ENCODE measurements at places on chromosomes 5 and 9.
A peak's percentile ranks its signal among the peaks of the same experiment; 100 is the strongest.

- DNase-seq: no peak
Measured at GRCh38 chr5:157816682-157817386, 42.1 kb downstream of the CLINT1 start.

DNA sequence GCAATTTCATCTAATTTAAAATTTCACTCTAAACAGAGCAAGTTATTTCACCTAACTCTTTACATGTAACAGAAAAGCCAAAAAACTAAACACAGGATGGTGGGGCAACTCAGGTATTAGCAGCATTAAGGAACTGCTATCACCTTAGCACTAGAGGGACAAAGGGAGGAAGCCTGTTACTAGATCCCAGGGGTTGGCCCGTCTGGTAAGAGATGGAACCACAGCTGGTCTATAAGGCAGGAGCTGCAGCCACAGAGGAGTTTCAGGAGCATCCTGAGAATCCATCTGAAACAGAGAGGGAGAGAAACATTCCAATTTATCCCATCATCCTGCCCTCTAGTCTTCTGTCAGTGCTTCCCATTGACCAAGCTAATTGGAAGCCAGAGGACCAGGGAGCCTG, 300.3 kb downstream of the MRPS30 start:
- DNase-seq: no peak

DNA sequence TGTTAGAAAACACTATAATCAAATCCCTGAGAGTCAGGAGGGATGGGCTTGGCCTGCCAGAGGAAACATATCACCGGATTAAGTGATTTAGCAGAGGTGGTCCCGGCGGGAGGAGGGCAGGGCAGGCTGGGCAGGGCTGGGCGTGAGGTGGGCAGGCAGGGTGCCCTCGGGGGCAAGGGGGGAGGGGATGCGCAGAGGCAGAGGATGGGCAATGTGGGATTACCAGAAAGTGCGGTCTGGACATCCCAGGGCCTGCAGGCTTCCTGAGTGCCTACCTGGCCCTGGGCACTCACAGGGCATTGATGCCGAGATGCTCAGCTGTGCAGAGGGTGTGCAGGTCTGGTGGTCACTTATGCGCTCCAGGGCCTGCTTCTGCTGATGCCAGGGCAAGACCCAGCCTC, 115.2 kb downstream of the ADAMTS2 start:
- no peak for DNase-seq

GRCh38 chr5:119396030-119396664, 40.3 kb downstream of the TNFAIP8 start:
- DNase-seq: no peak

GRCh38 chr9:16744394-16744793, 126.1 kb downstream of the BNC2 start:
- no peak for DNase-seq

DNA sequence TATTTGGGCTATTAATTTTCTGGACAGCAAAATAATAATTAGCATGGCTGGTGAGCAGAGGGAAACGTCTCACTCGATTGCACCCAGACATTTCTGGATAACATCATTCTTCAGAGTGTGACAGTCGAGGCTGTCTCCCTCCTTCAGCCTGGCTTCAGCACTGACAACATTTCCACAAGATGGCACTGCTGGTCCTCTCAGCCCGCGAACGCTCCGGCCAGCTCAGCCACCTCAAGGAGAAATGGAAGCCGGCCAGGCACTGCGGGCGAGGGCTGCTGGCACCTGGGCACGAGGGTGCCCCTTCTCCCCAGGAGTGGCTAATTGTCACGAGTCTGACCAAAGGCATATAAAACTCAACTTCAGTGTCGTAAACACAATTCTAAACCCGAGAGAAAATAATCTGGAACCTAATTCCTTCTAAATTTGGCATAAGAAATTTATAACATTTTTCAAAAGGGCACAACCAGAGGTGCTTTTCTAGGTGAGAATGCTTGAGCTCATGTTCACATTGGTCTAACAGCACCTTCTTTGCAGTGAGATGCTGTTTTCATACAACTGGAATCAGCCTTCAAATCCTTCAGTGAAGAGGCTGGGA, 65.9 kb downstream of the DAP start:
- peak; percentile 51 for DNase-seq

DNA sequence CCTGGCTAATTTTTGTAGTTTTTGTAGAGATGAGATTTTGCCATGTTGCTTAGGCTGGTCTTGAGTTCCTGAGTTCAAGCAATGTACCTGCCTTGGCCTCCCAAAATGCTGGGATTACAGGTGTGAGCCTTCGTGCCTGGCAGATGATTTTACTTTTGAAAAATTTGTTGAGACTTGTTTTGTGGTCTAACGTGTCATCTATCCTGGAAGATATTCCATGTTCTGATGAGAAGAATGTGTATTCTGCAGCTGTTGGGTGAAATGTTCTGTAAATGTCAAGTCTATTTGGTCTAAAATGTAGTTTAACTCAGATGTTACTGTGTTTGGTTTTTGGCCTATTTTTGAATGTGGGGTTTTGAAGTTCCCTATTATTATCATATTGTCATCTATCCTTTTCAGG, 145.6 kb downstream of the XRCC4 start:
- no peak for DNase-seq

DNA sequence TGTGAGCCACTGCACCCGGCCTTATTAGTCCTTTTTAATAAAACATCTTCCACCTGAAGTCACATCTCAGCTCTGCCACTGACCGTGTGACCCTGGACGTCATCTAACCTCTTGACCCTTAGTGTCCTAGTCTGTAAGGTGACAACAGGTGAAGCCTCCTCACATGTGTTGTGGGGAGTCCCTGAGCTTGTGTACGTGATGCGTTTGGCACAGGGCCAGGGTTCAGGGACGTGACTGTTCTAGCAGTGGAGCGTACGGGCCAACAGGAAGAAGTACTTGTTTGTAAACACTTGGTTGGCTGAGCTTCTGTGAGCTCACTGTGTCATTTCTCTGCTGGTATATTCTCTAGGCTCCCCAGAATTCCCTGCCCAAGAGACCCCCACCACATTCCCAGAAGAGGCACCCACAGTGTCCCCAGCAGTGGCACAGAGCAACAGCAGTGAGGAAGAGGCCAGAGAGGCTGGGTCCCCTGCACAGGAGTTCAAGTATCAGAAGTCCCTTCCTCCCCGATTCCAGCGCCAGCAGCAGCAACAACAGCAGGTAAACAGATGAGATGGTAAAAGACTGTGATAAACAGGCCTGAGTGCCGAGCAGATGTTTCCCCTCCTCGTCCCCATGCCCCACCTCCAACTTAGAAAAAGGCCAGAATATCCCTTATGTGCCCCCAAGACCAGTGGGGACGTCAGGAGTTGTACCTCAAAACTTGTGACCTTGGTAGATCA, 35.3 kb upstream of the POMT1 start:
- no peak for DNase-seq

GRCh38 chr5:38643616-38644015, 87.2 kb upstream of the LIFR start:
- no peak for DNase-seq

DNA sequence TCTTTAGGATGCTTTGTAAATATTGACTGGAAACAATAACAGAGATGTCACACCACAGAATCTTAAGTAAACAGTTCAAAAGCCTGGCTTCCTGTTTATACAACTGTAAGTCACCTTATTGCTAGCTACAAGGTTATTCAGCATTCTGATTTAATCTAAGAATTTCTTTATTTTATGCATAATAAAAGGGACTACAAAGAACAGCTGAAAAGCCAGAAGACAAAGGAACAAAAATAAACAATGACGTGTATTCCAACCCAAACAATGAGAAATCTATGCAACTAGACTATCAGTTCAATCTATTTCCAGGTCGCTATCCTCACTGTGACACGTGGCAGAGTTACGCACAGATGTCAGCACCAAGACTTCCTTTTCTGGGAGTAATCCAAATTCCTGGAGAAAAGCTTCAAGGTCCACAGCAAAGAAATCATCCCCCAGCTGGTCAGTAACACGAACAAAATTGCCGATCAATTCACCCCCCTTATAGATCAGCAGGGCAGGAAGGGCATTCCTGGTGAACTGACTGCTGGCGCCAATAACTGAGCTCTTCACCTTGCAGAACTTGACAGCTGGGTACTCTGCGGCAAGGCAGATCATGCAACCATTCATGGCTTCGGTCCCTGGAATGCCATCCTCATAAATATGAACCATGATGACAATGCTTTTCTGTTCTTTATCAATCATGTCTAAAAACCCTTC, 8.4 kb downstream of the PDCL start:
- DNase-seq: no peak

DNA sequence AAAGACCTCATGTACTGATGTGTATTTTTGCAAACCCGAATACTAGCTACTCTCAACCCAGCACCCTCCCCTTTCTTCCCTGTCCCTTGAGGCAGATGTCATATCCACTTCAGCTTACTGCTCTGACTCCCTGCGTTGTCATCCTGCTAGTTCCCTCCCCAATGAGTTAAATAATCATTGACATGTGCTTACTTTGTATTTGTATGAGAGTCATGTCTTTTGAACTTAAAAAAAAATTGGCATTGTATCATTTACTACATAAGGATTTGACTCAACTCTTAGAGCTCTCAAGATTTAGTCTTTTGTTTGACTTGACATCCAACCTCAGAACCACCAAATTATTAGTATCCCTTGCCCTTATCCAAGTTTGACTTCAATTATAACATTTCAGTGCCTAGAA, 219.7 kb upstream of the TUT7 start:
- peak; percentile 28 for DNase-seq

- no peak for DNase-seq
Measured at GRCh38 chr9:120259100-120259499, 320.9 kb downstream of the CDK5RAP2 start.

GRCh38 chr9:138038244-138038671, 160.7 kb downstream of the CACNA1B start:
- DNase-seq: no peak

- DNase-seq: no peak
Measured at GRCh38 chr5:82984786-82985735, 92.1 kb downstream of the TMEM167A start.

GRCh38 chr5:123518111-123518510, 6.1 kb downstream of the CSNK1G3 start:
- DNase-seq: no peak

DNA sequence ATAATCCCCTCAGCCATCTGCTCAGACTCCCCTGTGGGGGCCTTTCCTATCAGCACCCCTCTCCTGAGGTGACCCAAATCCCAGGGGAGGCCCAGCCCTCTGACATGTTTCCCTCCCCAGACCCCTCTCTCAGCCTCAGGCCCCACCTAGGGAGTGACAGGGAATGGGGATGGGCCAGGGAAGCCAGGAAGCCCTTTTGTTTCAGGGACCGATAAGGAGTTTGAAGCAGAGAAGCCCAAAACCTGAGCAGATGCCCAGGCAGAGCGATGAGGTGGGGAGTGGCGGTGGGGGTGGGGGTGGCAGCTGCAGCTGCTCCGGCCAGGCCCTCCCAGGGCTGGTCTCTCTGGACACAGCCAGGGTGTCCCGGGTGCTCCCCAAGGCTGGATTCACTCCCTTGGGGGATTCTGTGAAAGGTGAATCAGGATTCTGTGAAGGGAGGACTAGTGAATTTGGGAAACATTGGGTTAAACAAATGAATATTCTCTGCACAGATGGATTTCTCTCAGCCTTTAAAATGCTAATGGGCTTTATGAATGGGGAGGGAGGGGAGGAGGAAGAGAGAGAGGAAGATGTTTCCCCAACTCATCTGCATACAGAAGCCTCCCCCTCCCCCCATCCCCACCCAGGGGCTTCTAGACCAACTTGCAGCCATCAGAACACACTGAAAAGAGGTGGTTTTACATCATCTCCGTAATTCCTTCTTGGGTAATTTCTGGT, 17.4 kb downstream of the AKNA start:
- no peak for DNase-seq

DNA sequence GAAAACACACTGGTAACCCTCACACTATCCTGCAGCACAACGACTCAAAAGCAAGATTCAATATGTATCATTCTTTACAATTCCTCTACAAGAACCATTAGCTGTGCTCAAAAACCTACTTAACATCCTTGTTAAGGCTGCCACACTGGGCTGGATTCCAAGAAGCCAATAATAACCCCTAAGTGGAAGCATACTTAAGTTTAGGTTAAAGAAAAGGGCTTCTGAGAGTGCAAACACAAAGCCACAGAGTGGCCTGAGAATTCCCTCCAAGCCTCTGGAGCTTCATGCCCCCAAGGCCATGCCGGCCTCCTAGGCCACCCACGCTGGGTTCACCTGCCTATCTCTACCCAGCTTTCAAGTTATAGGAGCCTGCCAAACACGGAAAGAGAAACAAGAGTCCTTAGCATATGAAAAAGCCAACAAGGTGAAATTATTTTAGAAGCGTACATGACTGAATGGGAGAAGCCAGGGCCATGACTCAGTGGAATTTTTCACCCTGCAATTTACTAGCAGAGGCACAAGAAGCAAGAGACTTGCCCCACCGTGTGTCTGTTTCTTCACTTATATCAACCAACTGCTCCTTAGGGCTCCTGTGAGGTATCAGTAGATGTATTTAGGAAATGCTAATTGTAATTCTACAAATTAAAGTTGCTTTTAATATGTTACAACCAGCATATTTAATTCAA, 293.0 kb downstream of the SPOCK1 start:
- no peak for DNase-seq

DNA sequence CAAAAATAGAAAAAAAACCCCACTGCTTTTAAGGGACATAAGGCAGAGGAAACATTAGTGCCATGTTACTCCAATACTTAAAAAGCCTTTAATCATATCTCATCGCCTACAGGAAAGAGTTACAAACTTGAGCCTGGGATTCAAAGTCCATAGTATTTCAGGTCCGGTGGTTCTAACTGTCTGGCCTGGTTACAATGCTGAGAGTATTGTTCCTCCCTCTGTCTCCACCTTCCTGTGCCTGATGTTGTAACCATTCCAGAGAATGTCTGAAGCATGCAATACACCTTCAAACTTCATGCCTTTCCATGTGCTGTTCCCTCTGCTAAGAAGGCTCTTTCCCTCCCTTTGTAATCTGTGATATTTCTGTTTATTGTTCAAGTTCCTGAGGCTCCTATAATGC, 41.6 kb upstream of the SLC36A2 start:
- DNase-seq: no peak

- no peak for DNase-seq
Measured at GRCh38 chr9:103397868-103398600, 402.9 kb downstream of the CYLC2 start.

DNA sequence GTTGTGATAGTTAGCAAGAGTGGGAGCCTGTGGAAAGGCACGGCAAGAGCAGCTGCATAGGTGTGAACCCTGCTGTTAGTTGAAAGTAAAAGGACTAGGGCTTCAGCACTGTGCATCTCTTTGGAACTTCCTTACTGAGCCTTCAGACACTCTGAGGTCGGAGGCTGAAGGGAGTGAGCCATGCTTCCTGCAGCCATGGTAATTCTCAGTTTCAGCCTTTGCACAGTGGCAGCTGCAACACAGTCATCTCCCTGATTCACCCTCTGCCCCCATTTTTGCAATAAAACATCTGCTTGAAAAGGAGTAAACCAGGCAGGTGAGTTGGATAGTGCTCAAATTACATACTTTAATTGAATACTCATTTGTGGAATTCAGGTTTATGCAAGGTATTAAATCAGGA, 6.5 kb upstream of the TLE4 start:
- no peak for DNase-seq

Measured in GM04504 (cell line).